Urinary bladder (tissue), 4 donors: ENCODE measurements at places on chromosomes 7 and 10. TPM values are rescaled to one million over a fixed set of nuclear protein-coding genes. Genes with fewer than 3 reads are reported as not detected.

DNA sequence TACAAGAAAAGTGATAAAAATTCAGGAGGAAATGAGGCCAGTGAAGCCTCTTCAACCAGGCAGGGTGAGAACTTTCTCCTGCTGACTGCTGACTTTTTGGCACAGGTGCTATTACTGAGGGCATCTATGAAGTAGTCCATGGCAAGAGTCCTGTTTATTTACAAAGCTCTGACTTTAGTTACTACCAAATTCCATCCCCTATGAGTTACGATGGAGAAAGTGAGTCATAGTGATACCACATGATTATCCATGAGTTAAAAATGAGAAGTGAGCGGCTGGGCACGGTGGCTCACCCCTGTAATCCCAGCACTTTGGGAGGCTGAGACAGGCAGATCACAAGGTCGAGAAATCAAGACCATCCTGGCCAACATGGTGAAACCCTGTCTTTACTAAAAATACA lies 19.9 kb downstream of the CCDC3 start:
- DNase-seq, result no peak

Gene HMX3
- not detected for total RNA-seq

GRCh38 chr10:129740532-129741279 lies 223.4 kb downstream of the EBF3 start:
- no peak for DNase-seq

- no peak for DNase-seq
Measured at GRCh38 chr10:6465437-6465836, 114.6 kb downstream of the PRKCQ start.

- no peak for DNase-seq
Measured at GRCh38 chr10:128873411-128874054, 593.5 kb upstream of the MGMT start.

Gene FGL2
- total RNA-seq, result 222 TPM

DNA sequence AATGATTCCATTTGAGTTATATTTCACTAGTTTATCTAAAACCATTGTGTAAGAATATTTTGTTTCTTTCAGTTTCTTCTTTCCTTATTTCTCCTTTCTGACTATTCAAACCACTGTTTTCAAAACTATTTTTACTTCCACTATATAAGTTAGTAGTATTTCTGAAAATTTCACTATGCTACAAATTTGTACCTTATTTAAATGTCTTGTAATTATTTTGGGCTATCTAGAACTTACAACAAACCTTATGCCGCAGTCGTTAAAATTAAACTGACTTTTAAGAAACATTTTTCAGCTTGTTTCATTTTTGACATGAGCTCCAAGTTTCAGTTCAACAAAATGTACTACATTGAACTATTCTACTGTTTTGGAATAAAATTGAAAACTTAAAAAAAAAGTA lies 1.8 kb downstream of the TFEC start:
- DNase-seq, result no peak

DNA sequence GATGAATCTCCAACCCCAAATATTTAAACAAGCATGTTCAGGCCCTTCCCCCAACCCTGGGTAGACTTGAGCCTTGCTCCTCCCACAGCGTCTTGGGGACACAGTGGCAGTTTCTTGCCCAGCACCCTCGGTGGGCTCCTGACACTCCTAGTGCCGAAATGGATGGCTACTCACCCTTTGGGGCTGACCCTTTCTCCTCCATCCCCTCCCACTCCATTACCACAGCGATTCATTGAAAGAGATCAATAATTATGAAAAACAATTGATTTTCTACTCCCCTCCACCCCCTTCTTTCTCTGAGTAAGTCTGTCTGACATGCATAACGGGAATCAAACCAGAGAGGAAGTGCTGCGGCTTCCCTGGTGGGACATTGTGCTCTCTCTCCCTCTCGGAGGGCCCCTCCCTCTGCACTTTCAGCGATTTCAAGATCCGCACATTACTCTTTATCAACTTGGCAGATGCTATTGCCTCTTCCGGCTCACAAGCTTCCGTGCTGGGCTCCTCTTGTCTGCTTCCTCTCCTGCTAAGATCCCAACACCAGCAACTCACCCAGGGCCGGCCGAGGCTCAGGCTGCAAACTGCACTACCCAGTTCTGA lies 79.0 kb upstream of the PLXNA4 start:
- no peak for DNase-seq

DNA sequence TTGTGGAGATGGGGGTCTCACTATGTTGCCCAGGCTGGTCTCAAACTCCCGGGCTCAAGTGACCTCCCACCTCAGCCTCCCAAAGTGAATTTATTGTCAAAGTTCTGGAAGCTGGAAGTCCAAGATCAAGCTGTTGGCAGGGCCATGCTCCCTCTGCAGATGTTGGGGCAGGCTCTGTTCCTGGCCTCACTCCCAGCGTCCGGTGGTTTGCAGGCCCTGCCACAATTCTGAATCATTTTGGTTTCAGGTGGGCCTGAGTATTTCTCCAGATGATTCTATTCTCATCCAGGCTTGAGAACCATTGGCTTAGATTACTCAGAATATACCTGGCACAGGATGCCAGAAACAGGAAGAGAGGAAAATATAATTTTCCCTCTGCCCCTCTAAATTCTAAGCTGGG lies 737.4 kb downstream of the TNS3 start:
- DNase-seq, result no peak

- DNase-seq, result no peak
Measured at GRCh38 chr7:90624225-90624911, 28.2 kb downstream of the CDK14 start.

DNA sequence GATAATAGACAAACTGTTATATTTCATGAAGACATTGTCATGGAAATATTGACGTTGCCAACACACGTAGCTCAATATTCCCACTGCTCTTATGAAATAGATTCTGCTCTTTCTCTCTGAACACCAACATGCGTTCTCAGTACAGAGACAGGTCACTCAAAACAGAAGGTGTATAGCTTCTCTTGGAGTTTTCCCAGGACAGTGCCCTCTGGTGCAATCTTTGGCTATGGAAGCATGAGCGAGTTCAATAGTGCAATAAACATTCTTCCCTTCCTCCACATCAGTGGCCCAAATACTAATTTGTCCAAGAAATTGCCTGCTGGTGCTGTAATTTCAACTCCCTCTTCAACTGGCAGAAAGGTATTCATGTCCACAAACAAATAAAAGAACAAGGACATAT lies 145.3 kb downstream of the MAGI2 start:
- DNase-seq, result no peak

Gene PLXDC2
- total RNA-seq, result 72.7 TPM

Gene SEMA3C
- total RNA-seq, result 570 TPM

GRCh38 chr7:117645481-117646165 lies 165.8 kb downstream of the CFTR start:
- no peak for DNase-seq

DNA sequence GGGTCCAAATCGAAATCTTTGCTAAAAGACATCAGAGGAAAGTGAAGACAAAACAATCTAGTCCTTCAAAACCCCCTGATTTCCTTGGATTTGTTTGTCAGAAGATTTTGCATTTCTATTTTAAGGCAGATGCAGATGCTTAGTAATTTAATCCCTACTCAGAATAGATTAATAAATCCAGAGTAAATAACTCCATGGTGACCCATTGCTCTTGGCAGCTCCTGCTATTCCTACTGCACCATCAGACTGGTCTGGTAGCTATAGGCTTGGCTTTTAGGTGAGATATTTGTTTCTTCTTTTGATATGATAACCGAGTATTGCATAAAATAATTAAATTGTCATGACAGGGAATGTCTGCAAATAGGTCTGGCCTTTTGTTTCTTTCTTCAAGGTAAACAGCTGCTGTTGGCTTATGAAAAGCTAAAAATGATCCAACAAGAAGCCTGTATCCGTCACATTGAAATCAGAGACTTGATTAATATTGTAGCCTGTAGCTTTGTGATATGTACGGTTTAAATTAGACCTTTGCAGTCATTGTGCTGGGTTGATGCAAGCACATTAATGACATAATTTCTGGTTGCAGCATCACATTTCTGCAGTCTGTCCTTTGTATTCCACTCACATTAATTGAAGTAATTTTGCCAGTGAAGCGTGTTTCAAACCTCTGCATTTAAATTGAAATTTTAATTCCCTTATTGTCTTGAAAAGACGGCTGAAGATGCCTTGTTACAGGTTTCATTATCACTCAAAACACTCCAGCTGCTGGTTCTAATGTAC lies 40.7 kb downstream of the EXOC4 start:
- DNase-seq, result no peak
